Stimulated activated CD4-positive, alpha-beta T cell treated with anti-CD3 and anti-CD28 coated beads, Interleukin-12 subunit alpha, Interleukin-12 subunit beta, amount 100 ng/mL, for 24 hours (primary cell): ENCODE measurements at places on chromosomes 4 and X.

DNA sequence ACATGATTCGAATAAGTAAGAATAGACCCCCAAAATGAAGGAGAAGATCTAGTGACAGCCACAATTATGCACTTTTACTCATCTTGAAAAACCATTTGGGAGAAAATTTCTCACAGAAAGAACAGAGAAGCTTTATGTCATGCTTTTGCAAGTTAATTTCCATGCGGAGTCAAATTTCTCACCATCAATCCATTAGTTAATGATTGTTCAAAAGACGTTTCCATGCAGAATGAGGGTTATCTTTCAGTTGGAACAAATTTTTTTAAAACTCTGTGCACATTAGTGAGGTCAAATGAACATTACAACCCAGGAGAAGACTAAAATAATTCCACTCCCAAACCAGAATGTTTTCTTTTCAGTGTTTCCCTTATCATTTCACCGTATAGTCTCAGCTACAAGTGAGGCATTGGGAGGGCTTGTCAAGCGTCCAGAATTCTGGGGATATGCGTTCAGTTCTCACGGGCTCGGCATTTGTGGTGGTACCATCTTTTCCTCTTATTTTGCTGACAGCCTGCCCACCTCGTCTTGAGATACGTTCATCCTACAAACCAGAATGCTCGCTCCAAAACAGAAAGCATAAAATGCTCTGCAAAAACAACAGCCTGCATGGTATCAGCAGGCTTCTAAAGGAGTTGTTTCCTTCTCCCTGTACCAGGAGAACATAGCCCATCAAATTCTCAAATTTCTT lies 130.8 kb upstream of the TBL1X start:
- DNase-seq, result no peak

- DNase-seq, result no peak
These were observed 183.6 kb upstream of the DKK2 start for GRCh38 chr4:107219681-107220080.

DNA sequence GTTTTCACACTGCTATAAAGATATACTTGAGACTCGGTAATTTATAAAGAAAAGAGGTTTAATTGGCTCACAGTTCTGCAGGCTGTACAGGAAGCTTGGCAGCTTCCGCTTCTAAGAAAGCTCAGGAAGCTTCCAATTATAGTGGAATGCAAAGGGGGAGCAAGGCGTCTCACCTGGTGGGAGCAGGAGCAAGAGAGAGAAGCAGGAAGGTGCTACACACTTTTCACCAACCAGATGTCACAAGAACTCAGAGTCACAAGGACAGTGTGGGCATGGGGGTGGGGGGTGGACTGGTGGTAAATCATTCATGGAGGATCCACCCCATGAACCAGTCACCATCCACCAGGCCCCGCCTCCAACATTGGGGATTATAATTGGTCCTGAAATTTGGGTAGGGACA lies 22.8 kb downstream of the HMGB2 start:
- DNase-seq, result no peak

DNA sequence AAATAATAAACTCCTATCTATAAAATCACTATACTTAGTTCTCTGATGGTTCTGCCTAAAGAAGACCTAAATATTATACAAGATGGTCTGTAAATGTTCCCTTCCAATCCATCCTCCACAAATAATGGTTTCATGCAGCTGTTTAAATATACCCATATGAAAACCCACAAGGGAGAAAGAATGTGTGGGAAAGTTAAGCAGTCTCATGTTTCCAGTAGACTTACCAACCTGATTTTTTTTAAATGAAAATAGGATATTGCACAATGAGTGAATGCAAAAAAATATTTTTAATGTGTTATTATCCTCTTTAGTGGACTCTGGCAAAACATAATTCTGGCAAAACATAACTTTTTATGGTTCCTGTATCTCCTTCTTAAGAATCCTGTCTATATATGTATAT lies 23.3 kb downstream of the CAMK2D start:
- no peak for DNase-seq

DNA sequence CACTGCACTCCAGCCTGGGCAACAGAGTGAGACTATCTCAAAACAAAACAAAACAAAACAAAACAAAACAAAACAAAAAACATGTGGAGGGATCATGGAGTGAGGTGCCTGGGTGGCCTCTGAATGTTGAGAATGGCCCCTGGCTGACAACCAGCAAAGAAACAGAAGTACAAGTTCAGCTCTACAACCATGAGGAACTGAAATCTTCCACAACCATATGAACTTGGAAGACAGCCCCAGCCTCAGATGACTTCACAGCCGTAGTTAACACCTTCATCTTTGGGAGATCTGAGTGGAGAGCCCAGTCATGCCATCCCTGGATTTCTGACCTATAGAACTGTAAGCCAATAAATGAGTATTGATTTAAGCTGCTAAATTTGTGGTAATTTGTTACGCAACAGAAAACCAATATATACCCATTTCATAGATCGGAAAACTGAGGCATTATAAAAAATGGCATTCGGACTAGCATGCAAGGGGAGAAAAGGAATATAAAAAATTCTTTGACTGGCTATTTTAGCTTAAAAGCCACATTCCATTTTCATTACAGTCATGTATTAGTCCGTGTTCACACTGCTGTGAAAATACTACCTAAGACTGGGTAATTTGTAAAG lies 138.7 kb upstream of the RAPGEF2 start:
- DNase-seq, result no peak

- DNase-seq, result no peak
These were observed 22.5 kb upstream of the PTCHD1 start for GRCh38 chrX:23312136-23312535.

DNA sequence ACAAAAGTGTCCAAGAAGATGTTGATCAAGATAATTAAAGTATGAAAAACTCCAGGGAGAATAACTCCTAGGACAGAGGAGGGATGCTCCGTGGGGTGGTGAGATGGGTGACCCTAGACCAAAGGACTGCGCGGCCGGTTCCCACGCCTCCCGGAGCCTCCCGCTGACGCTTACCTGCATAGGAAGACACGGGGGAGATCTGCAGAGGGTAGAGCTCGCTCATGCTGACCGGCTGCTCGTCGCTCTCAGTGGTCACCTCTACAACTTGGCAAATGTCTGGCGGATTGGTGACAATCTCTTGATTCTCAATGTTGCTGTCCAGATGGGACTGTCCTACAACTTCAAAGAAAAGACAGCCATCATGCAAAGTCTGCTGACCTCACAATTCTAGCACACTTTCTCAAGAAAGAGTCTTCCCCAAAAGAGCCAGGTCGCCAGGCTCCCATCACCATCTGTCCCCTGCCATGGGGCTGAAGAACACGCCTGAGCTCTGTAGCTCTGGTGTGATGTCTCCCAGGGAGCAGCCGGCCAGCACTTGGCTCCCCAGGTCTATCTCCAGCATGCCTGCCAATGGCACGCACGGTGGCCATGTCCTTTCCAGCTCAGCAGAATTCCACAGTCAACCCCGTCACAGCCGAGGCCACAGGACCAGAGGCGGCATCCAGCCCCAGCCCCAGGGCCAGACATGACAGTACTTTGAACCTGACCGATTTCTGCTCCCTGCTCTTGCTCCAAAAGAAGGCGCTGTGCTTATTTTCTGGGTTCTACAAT lies 75.4 kb downstream of the IRF2 start:
- no peak for DNase-seq

DNA sequence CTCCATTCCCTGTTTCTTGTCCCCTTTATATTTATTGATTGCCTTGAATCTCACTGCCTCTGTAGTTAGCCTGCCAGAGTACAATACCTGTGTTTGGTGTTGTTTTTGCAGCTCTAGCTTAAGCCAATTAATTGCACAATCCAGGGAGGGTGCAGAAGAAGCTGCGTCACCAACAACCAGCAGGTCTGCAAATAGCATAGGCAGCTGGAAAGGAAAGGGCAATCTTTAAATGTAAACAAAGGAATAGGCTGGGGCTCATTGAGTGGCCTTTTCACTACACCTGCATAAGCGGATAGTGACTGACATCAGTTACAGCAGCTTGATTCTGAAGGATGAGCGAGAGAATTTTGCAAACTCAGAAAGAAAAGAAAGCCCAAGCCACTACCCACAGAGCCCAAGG lies 106.8 kb upstream of the RAI2 start:
- no peak for DNase-seq

DNA sequence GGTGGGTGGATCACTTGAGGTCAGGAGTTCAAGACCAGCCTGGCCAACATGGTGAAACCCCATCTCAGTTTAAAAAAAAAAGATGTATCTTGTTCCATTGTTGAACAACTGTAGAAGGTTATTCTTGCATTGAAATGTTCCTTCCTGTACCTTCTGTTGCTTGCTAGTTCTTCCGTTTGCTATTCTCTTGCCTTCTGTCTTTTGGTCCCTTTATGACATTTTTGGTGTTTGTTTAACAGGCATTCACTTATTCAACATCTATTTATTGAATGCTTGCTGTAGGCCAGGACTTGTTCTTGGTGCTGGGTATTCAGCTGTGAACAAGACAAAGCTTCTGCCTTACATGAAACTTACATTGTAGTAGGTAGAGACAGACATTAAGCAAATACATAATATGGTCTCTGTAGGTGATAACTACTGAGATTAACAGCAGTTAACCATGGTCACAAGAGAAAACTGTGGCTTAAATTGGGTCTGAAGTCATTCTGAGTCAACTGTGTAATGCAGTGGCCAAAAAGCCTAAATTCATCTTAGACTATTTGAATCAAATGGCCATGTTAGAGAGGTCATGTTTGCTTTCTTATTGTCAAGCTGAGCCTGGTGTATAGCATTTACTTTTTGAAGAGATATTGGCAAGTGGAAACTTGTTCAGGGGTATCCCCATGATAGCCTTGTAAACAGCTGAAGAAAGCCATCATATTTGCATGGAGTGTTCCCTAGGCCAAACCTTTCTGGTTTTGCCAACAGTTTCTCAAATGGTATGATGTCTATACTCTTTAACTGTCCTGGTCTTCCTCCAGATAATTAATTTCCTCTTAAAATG lies 35.6 kb downstream of the GAB1 start:
- DNase-seq, result no peak

GRCh38 chr4:168797738-168798375 lies 212.2 kb downstream of the CBR4 start:
- no peak for DNase-seq

- no peak for DNase-seq
These were observed 20.1 kb upstream of the IL3RA start for GRCh38 chrX:1316527-1316926.

GRCh38 chrX:51461053-51462044 lies 35.0 kb downstream of the NUDT11 start:
- no peak for DNase-seq

GRCh38 chrX:143664302-143664701 lies 28.4 kb upstream of the SLITRK4 start:
- no peak for DNase-seq
